ENCODE measurements at places on chromosomes 6 and 20.

GRCh38 chr6:142210606-142211005, 63.5 kb downstream of the VTA1 start:
- DNase-seq, result no peak

- no peak for DNase-seq
These were observed 122.2 kb upstream of the ARG1 start for GRCh38 chr6:131450861-131451260.

- no peak for DNase-seq
These were observed 561.8 kb upstream of the RNF217 start for GRCh38 chr6:124400261-124400999.

GRCh38 chr6:113701552-113702254, 155.4 kb upstream of the MARCKS start:
- DNase-seq, result no peak

DNA sequence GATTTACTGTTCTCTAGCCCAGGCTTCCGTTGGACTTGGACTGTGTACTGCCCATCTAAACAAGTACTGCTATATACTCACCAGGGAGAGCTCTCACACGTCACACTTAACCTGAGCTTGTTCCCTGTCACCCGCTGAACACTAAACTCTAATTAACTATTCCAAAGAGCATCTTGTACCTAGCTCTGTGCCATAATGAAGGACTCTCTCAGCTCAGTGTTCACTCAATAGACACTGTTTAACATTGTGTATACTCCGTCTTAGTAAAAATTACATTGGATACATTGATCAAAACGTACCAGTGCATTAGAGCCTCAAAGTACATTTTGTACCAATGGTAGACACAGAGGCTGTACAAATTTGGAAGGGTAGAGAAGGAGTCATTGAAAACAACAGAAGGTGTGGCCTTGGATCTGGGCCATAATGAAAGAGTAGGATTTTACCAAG, 55.4 kb upstream of the EPHA7 start:
- DNase-seq, result no peak

DNA sequence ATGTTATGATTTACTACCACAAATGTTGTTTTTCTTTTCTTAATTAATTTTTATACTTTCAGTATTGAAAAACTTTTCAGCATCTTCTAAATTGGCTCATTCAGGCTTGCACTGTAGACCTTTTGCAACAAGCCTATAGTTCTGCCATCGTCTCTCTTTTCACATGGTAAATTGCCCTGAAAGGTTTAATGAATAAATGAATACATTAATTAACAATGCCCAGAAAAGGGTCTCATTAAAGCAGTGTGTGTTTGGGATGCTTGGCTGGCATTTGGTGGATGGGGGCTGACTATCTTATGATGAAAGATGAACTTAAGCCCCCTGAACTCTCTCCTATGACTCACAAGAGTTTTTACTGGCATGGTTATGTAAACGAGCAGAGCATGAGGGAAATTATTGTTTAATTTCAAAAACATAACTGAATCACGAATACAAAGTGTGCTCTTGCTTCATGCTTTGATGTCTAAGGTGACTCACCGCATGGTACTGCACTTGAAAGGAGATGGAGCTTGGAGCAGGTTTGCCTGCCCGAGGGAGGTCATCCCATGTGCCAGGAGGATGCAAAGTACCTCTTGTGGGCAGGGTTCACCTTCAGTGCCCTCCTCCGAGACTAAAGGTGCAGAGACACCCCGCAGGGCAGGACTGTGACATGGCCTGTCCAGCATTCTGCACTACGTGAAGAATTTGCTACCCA, 13.8 kb upstream of the PCK1 start:
- DNase-seq, result no peak

- DNase-seq, result peak; percentile 64
These were observed 100.7 kb downstream of the NOL4L start for GRCh38 chr20:32484225-32484957.

- DNase-seq, result no peak
These were observed 202.3 kb downstream of the FOXC1 start for GRCh38 chr6:1812034-1812433.

GRCh38 chr6:87738000-87738399, 36.0 kb upstream of the AKIRIN2 start:
- DNase-seq, result no peak

DNA sequence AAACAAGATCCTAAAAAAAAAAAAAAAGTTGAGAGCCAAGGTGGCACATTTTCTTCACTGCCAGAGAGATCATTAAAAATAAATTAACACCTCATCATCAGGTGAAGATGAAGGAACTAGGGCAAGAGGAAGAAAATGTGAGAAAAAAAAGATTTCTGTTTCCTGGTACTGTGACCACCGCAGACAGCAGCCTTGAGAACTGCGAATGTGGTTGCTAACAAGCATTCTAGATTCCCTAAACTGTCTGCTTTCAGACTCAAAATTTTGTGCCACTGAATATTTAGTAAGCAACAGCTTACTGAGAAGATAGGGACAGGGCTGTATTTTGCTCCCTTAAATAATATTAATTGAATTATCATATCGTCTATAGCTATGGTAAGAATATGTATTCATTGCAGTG, 24.1 kb upstream of the MBOAT1 start:
- DNase-seq, result no peak

DNA sequence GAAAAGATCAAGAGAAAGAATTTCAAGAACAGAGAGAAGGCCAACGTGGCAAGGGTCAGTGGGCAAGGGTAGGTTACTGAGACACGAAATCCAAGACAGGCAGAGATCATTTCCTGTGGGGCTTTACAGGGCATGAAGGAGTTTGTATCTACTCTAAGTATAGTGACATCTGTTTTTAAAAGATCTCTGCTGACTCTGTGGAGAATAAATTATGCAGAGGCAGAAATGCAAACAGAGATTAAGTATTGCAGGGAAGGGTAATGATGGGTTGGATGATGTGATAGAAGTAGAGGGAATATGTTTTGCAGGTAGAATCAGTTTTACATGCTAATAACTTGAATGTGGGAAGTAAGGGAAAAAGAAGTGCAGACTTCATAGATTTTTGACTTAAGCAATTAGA, 243.5 kb downstream of the FRK start:
- DNase-seq, result no peak
